Cortex of kidney (tissue), 1 donor: ENCODE measurements at places on chromosomes 1 and 21.

DNA sequence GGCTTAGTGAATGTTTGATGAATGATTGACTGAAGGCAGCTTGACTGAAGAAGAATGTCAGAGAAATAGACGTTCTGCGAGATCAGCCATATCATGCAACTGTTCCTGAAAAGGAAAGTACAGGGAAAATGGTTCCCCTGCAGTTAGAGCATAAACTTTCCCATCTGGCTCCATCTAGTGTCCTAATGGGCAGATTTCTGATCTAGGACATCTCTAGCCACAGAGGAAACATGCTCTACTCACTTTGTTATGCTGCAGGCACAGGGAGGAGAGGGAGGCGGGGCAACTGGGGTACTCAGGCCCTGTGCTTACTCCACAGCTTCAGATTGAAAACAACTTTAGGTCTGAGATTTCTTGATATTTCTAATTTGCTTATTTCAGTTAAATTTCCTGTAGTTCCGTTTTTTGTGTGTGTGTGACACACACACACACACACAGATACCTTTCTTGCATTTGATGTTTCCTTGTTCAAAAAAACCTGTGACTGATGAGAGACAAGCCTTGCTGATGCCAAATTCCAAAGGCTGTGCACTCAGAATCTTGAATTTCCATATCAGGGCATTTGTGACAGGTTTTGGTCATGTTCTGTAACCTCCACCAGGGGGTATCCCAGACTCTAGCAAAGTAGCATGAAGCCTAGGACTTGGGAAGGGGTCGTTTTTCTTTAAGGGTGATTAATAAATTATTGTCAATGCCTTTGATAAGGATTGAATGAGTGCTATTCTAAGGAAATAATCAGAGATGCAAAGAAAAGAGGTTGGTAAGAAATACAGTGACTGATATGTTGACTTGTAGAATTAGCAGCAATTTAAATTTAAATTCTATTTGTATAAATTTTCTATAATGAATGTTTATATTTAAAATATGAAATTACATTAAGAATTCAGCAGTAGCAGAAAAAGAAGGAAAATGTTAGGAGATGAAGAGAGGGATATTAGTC is 139.7 kb upstream of the BEND5 start:
- DNase-seq, result no peak

DNA sequence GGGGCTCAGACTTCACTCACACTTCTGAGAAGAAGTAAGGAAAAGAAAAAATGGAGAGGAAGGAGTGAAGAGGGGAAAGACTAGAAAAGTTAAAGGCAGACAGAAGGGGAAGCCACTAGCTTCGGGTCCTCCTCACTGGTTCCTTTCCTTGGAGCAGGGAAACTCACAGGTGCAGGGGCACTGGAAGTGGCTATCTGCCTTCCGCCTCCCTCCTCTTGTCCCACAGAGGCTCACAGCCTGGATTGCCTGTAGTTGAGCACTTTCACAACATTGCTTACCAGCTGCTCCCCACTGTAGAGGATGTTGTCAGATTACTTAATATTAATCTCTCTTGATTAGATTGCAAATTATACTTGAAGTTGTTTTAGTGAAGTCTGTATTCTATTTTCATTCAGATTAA is 21.6 kb upstream of the ABCA4 start:
- no peak for DNase-seq

GRCh38 chr21:27808923-27809322 is 842.0 kb upstream of the ADAMTS5 start:
- DNase-seq, result no peak

DNA sequence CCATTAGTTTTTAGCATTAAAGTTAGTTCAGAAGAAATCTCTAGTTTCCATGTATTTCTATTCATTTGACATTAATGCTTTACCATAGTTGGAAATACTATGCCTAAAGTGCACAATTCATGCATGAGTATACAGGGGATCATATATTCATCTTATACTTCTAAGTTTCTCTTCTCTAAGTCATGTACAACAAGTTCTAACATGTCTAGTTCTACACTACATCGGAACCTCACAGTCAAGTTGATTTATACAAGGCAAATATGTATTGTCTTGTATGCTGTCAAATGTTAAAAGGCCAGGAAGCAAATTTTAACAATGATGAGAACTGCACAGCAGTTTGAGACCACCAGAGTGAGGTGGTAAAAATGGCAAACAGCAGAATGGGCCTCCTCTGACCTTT is 22.9 kb upstream of the MOB3C start:
- DNase-seq, result no peak

DNA sequence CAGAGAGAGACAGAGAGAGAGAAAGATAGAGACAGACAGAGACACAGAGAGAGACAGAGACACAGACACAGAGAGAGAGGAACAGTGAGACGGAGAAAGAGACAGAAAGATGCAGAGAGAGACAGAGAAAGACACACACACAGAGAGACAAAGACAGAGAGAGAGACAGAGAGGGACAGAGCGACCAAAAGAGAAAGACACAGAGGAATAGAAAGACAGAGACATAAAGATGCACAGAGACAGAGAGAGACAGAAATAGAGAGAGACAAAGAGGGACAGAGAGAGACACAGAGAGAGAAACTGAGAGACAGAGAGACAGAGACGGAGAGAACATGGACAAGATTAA is 16.5 kb downstream of the WNT3A start:
- DNase-seq, result no peak

DNA sequence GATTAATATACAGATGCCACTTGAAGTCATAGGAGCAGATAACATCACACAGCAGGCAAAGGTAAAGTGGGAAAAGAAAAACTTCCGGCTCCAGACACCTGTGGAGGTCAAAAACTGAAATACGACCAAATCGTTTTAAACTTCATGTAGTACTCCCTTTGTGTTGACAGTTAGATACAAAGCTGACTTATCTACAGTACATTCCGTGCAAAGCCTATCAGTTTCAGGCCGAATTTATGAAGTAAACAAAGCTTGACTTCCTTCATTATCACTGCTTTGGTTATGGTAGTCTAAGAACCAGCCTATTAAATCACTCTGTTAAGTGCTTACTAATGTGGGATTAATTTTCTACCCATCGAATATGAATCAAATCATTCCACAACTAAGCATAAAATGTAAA is 156.3 kb downstream of the SMYD3 start:
- no peak for DNase-seq

DNA sequence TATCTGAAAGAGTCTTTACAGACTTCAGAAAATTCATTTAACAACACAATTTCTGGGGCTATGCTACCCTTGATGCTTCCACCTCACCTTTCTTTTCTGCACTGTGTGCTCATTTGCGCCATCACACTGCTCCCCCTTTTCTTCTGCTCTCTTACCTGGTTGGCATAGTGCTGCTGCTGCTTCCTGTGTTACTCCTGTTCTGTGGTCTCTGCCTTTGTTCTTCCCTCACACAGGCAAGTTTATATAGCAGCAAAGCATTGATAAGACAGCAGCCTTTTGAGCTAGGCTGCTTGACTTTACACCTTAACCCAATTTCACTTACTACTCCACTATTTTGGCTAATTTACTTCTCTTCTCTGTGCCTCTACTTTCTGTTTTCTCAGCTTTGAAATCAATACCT is 18.3 kb downstream of the SGIP1 start:
- DNase-seq, result no peak

DNA sequence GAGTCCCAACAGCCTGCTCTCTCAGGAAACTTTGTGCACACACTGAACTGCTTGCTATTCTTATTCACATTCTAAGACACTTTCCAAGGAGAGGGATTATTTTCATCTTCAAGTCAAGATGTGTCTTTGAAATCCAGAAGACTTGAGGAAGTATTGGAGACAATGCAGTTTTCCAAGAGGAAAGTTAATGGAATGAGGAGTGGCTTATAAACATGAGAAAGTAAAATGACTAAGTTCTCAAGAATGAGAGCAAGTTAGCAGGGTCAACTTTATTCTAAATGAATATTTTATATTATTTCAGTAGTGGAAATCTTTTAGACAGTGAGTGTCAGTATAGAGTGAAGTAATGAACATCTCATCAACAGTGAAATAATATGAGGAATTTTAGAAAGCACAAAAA is 1239.3 kb downstream of the MRPL39 start:
- no peak for DNase-seq

DNA sequence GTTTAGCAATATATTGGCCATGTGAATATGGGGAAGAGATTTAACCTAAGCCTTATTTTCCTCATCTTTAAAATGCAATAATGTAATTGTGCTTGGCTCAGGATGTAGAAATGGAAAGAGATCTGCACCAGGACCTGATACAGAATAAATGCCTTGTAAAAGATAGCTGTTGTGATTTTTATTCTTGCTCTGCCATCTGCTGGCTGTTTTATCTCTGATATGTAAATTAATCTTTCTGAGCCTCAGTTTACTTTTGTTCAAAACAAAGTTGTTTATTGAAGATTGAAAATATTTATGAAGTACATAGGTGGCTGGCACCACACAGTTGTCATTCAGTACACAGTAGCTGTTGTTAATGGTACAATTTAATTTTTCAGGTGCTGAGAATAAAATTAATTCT is 21.9 kb downstream of the ZYG11B start:
- no peak for DNase-seq

- no peak for DNase-seq
Observed at GRCh38 chr1:36323636-36324352, at the start of gene EVA1B. EVA1B (minus strand) TSS chr1:36323645; CDS start chr1:36323037, 608 bp downstream.

GRCh38 chr1:162197615-162198421 is 128.3 kb downstream of the NOS1AP start:
- DNase-seq, result no peak

- no peak for DNase-seq
Observed at GRCh38 chr1:231203259-231204057, 37.6 kb upstream of the GNPAT start.

DNA sequence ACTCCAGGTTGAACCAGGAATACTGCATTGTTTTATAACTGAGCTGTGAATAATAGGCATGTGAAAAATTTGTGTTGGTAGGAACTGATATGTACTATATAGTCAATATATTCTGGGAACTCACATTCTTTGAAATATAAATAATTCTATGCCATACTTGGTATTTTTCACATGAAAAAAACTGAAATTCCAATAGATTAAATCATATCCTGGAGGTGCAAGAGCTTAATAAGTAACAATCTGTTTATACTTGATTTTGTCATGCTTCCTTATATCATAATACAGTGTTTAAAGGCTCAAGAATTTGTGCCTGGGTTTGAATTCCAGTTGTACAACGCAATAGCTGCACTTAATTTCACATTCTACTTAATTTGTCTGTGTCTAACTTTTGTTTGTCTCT is 387.0 kb downstream of the USP25 start:
- DNase-seq, result no peak

- no peak for DNase-seq
Observed at GRCh38 chr1:244598611-244599010, 54.3 kb upstream of the DESI2 start.

DNA sequence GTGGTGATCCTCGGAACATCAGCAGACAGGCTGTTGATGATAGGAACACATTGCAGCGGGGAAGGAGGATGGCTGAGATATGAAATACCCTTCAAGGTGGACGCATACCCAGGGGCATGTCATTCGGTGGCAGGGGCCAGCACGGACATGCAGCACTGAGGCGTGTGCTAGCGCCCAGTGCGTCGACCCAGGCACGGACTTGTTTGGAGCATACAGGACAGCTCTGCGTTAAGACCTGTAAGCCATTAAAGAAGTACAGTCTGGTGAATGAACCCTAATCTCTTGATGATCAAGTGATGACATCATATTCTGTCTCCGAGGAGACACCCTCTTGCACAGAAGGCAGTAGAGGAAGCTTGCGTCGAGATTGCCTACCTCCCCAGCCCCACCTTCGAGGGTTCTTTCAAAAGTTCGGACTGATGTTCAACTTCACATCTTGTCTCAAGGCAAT is 63.6 kb upstream of the KIF26B start:
- no peak for DNase-seq

GRCh38 chr1:56061824-56062223 is 517.5 kb downstream of the PLPP3 start:
- DNase-seq, result no peak

DNA sequence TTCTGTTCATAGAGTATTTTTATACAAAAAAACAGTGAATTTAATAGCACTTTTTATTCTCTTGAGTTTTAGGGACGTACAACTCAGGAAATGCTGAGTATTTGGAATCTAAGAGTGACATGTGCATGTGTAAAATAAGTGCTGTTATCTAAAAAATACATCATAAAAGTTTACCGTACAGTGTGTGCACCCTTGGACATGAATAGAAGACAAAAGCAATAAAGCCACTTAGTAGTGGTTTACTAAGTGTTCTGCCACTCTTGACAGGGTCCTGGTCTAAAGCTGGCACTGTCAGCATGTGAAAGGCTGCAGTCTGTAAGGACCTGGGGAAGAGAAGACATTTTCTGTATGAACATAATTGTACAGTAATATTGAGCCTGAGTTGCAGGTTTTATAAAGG is 51.0 kb downstream of the LAMC1 start:
- no peak for DNase-seq

GRCh38 chr1:5548266-5548665 is 444.0 kb downstream of the NPHP4 start:
- DNase-seq, result no peak

DNA sequence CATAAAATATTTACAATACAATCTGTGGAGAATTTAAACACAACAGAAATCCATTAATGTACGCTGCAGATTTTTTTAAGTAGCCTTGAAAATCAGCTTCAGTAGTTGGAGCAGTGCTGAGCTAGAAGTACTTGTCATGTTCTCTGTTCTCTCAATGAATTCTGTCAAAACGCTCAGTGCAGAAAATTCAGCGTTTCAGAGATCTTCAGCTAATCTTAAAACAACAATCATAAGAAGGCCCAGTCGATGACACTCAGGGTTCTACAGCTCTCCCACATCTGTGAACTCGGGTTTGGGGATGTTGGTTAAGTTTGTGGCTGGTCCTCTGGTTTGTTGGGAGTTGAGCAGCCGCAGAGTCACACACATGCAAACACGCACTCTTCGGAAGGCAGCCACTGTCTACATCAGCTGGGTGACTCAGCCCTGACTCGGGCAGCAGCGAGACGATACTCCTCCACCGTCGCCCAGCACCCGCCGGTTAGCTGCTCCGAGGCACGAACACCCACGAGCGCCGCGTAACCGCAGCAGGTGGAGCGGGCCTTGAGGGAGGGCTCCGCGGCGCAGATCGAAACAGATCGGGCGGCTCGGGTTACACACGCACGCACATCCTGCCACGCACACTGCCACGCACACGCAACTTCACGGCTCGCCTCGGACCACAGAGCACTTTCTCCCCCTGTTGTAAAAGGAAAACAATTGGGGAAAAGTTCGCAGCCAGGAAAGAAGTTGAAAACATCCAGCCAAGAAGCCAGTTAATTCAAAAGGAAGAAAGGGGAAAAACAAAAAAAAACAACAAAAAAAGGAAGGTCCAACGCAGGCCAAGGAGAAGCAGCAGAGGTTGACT is 161.2 kb downstream of the RUNX1 start:
- no peak for DNase-seq

- DNase-seq, result no peak
Observed at GRCh38 chr1:98947071-98947470, 57.6 kb downstream of the PLPPR5 start.

GRCh38 chr1:230753586-230754251 is 6.5 kb downstream of the CAPN9 start:
- DNase-seq, result no peak

DNA sequence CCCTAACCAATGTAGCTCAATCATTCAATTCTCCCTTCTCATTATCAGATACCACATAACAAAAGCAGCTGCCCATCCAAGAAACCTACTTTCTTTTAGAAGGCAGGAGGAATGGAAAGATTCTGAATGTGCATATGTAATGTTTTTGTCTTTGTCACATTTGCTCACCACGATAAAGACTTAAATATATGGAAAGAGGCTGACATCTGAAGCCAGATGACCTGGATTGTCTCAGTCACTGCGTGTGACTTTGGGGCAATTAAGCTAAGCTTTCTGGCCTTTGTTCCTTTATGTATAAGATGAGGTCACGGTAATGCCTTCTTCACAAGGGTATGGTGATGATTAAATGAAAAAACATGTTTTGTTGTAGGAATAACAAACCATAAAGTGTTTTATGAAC is 42.6 kb downstream of the LRRC52 start:
- DNase-seq, result no peak
